Retinal pigment epithelial cell (primary cell): ENCODE measurements at places on chromosomes 1 and 21.

DNA sequence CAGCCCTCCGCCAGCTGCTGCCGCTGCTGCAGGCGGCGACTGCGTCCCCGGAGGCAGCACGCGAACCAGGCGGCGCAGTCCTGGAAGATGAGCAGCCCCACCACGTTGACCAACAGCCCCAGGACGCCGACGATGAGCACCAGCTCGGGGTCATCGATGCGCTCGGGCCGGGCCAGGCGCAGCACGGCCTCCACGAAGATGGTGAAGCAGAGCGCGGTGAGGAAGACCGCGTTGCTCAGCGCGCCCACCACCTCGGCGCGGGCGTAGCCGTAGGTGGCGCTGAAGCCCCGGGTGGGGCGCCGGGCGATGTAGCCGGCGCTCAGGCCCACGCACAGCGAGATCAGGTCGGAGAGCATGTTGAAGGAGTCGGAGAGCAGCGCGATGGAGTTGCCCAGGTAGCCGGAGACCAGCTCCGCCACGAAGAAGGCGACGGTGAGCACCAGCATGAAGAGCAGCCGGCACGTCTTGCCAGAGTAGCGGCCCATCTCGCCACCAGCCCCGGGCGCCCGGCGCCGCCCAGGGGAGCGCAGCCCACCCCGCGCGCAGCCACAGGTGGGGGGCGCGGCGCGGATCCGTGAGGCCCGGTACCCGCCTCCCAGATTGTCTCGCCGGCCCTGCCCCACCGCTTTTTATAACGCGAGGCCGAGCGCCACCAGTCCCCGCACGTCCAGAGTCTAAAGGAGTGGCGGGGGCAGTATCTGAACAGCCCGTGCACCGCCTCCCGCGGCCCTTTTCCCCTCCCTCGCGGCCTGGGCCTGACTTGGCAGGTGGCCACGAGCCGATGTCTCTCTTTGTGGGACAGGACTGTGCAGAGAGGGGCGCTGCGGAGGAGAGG is at the start of gene SLC30A10:
Gene SLC30A10, minus strand, starts transcription at position 602 of the 835 bp plus-strand sequence. Its CDS starts 117 bp downstream, at position 485.
- DNase-seq, result no peak

GRCh38 chr1:3077561-3077960 is 8.6 kb downstream of the PRDM16 start:
- no peak for DNase-seq

DNA sequence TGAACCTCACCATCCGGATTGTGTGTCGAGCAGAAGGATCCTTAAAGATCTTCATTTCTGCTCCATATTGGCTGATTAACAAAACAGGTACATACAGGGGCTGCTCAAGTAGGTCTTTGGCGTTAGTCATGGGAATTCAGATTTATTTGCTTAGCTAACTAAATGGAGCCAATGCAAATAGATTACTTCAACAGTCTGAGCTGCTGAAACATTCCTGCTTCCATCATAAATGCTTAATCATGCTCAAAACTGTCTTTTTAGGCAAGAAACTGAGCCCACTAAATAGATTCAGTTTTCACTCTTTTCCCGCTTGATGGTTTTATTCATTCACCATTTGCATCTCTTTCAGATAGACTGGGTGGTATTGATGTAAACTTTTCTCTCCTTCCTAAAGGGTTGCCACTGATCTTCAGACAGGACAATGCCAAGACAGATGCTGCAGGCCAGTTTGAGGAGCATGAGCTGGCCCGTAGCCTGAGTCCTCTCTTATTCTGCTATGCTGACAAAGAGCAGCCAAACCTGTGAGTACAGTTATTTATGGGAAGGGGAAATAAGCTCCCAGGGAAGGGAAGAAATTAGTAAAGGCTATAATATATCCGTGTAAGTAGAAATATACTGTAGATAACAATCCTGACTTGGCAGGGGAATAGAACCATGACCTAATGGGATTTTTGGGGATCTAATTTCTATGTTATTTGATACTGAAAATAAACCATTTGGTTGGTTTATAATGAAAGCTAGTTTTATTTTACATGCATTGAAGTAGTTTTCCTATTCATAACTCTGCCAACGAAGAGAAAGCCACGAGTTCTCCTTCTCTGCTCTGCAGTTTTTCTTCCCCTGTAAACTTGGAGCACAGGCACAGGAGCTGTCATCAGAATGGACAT is 126.4 kb downstream of the VPS13D start:
- DNase-seq, result no peak

DNA sequence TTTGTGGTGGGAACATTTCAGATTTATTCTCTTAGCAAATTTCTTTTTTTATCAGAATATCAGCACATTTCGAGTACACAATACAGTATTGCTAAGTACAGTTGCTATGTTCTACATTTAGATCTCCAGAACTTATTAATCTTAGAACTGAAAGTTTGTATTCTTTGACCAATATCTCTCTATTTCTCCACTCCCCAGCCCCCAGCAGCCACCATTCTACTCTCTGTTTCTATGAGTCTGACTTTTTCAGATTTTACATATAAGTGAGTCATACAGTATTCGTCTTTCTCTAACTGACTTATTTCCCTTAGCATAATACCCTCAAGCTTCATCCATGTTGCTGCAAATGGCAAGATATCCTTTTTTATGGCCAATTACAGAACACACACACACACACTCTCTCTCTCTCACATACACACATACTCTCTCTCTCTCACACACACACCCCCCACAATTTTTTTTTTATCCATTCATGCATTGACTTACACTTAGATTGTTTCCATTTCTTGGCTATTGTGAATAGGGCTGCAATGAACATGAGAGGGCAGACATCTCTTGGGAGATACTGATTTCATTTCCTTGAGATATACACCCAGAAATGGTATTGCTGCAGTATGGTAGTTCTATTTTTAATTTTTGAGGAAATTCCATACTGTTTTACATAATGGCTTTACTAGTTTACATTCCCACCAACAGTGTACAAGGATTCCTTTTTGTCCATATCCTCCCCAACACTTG is 15.7 kb downstream of the RPTN start:
- no peak for DNase-seq

DNA sequence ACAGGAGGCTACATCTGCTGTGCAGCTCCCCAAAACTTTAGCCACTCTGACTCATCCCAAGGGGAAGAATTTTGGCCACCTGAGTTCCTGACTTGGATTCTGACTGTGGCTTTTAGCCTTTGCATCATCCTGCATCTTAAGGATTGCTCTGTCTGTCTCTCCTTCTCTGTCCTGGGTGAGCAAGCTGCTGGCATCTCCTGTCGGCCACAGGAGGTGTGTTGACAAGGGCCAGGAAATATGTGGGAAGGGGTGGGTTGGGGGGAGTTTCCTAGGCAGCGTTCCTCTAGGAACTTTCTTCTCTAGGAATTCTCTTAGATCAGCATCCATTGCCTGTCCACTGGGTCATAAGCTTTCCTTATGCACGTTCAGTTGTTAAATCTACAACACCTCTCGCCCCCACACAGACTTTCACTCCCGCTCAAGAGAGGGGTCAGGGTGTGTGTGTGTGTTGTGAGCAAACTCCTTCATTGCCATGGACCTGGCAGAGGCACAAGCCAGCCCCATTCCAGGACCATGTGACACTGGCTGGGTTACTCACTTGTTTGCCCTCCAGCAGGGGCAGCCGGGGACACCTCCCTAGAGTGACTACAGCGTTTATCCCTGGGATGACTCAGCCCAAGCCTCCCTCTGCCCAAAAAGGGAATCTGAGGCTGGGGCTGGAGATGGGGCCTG is 145.0 kb upstream of the DUSP10 start:
- DNase-seq, result peak; percentile 71

GRCh38 chr1:111234866-111235265 is 7.4 kb downstream of the CHI3L2 start:
- DNase-seq, result no peak

DNA sequence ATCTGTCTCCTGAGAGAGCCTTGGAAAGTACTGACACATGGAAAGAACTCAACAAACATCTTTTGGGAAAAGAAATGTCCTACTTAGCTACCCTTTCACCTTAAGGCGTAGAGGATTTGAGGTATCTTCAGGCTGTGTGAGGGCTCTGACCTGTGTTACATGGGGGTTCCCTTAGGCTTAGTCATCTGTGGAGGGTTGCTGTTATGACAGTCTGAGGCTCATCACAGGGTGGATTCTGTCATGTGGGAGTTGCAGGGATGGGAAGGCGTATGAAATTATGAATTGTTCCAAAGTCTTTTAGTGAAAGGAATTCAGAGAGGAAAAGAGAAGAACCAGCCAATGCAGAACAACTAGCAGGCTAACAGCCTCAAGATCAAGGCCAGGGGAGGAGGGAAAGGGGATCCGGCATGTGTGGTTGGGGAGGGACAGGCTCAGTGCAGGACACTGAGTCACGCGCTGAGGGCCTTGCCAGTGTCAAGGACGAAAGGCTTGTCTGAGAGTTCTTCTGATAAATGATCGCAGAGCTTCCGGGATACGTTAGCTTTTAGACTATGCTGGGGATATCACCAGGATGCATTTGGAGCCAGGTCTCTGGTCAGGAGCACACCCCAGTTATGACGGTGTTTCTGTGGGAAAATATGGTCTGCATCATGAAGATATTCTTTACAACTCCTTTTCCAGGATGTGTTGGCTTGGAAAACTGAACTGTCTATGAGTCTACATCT is 24.6 kb upstream of the PLA2G2C start:
- DNase-seq, result no peak

DNA sequence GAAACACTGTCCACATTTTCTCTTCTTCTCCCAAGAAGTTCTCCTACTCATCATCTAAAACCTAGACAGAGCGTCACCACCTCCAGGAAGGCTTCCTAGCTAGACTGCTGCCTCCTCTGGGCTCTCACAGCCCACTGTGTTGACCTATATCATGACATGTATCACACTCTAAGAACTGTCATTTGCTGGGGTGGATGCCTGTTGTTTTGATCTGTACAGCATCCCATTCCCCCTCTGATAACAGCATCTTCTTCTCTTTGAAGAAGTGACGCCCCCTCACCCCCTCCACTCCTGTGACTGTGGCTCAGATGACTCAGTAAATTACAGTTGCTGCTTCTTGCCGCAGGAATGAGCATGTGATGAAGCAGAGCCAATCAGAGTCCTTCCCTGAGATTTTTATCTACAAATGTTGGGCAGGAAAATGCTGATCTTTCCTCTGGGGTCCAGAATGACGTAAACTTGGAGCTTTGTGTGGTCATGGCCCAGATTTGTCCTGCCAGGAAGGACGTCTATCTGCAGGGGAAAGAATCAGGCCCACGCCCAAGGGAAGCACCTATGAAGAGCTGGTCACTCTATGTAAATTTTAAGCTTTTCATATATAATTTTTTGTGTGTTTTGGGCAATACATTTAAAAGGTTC is 28.0 kb upstream of the FOXO6 start:
- no peak for DNase-seq

DNA sequence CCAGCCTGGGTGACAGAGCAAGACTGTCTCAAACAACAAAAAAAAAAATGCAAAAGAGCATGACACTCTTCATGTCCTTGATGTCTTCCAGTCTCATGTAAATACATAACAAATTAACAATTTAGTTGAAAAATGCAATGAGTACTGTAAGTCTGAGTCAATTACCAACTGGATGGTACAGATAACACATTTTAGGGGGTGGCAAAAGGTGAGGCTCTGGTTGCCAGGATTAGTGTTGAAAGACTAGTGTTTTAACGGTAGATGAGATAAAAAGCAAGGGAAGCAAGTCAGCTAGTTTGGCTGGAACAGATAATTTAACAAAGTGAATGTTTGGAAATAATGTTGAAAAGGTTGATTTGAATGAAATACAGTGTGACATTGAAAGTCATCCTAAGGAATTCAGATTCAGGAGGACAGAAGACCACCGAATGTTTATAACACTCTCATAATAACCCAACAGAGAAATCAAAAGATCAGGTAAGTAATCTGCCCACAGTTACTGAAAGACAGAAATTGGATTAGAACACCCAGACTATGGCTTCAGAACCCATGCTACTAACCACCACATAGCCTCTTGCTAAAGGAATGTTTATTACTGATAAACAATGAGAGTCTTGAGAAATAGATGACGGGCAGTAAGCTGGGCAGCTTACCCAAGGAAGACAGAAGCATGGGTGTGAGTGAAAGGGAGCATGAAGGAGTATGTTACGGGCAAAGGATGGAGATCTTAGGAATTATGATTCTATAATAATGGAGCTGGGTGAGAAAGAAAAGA is 312.4 kb downstream of the HMCN1 start:
- no peak for DNase-seq

- DNase-seq, result no peak
These were observed 3.8 kb upstream of the GNG5 start for GRCh38 chr1:84510165-84510564.

- DNase-seq, result no peak
These were observed 4.4 kb downstream of the ECHDC2 start for GRCh38 chr1:52917156-52917555.

GRCh38 chr21:41229509-41230248 is 61.7 kb downstream of the BACE2 start:
- DNase-seq, result no peak

DNA sequence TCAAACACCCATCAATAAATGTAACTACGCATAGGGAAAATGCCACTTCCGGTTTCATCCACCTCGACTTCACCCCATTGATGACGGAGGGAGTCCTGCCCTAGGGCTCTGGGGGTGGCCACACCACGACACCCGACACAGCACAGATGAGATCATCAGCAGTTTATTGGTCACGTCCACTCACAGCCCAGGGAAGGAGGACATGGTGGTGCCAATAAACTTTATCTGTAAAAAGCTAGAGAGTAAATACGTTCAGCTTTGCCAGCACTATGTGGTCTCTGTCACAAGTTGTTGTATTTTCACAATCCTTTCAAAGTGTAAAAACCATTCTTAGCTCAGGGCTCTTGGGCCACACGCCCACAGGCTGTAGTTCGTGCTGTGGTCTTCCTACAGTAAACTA is 16.3 kb downstream of the SETD4 start:
- no peak for DNase-seq

DNA sequence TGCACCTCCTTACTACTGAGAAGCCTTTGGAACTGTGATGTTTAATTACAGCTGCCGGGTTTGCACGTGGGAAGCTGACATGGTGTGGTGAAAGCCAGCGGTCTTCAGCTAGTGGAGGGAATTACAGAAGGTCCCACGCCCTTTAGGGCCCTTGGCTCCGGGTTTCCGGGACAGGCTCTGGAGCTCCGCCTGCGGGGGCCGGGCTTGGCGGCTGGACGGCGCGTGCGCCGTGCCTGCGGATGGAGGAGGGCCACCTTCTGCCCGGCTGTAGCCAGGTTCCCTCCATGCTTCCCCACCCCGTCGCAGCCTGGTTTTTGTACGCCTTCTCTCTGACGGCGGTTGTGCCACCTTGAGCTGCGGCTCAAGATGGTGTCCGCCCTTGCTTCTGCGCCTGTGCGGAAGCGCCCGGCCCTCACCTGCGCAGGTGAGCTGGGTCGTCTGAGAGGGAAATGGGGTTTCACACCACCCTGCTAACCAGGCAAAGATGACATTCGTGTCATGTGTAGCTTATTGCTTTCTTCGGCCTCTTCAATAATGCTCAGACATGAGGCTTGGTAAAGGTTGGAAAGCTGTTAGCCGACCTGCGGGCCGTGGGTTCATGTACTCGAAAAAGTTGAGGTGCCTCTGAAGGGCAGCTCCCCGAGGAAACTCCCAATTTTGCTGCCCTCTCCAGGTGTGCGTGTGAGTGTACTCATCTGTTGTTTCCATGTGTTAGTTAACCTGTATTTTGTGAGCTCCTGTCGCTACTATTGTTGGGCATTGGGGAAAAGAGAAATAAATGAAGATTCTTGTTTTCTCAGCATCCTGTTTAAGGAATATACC is 36.6 kb upstream of the OPRD1 start:
- peak; percentile 18 for DNase-seq

GRCh38 chr1:51423073-51423821 is 92.9 kb upstream of the TTC39A start:
- DNase-seq, result no peak
